DMS53 (cell line): ENCODE measurements at places on chromosomes 5 and 9.

GRCh38 chr5:170773024-170773985, 10.2 kb upstream of the GABRP start:
- no peak for DNase-seq

GRCh38 chr5:12016159-12016746, 112.0 kb upstream of the CTNND2 start:
- DNase-seq, result peak; percentile 89

DNA sequence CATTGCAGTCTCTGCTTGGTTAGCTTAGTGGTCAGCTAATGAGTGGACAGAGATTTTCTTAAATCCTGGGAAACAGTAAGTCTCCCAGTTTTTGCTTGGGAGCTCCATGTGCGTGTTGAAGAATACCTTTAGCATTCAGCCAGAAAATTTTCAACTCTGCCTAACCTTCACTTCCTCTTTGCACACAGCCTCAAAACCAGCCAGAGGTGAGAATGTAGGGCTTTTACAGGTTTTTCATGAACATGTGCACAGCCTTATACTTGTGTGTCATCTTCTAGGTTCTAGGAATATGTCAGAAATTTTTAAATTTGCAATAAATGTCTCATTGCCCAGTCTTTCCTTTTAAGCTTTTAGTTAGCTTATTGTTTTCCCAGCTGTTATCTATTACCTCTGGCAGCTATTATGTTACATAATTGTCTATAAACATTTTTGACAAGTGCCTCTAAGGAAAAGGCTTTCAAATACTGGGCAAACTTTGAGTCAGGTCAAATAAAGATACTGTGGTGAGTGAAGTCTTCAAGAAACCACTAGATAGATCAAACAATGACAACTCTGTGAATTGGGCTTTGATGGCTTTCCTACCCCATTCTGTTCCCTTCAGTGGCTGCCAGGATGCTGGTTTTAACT, 12.7 kb downstream of the ADGRV1 start:
- peak; percentile 42 for DNase-seq

DNA sequence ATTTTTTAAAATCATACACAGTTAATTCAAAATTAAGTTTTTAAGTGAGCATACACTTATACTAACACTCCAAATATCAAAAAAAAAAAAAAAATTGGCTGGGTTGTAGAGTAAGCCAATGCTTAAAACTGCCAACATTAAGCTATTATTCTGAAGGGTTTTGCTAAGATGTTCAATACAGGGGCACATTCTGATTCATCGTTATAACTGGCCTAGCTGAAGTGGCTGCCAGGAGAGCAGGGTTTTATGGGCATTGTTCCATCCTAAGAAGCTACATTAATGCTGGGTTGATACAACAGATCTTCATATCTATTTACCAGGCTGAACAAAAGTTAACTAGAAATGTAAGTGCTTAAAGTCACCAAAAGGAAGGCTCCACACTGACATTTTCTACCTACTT, 13.4 kb downstream of the ELAVL2 start:
- no peak for DNase-seq

DNA sequence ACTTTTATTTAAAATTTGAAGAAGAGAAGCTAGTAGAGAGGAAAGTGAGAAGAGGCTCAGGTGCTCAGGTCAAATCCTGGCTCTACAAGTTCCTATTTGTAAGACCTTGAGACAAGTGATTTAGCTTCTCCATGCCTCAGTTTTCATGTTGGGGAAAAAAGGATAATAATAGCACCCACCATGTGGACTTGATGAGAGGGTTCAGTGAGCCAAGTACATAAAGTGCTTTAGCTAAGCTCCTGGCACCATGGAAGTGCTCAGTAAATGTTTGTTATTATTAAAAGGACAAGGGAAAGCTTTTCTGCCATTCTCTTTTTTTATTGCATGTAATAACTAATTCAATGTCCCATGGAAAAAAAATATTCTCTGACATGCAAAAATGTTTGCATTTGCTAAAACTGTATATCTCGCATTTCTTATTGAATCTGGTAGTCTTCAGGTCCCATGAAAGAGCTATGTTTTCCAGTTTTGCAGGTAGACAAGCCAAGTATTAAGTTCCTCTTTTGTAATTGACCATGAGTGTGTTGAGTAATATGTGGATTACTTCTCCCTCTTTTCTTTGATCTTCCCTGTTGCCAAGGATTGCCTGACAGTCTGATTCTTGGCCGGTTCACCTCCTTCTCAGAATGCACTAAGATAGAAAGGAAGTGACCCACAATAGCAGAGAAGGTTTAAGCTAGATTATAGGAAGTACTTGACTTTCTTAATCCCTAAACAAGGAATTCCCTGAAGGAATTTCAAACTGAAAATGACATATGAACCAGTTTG, 45.6 kb upstream of the TRIM32 start:
- DNase-seq, result peak; percentile 22

GRCh38 chr5:100760688-100761087, 142.4 kb downstream of the ST8SIA4 start:
- DNase-seq, result no peak

DNA sequence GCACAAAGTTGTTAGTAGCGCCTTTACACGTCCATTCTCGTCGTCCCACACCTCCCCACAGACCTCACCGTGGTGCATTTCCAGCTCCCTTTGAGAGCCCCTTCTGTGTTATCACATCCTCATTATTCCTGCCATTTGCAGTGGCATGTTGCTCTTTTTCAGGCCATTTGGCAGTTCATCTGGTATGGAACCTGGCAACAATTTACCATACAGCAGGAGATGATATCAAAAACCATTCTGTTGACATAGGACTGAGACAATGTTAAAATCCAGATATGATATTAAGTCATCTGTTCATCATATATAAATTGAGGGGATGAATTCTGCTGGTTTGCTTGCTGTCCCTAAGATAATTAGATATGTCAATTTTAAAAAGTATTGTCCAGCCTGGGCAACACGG, 83.0 kb downstream of the TMEM174 start:
- DNase-seq, result no peak

DNA sequence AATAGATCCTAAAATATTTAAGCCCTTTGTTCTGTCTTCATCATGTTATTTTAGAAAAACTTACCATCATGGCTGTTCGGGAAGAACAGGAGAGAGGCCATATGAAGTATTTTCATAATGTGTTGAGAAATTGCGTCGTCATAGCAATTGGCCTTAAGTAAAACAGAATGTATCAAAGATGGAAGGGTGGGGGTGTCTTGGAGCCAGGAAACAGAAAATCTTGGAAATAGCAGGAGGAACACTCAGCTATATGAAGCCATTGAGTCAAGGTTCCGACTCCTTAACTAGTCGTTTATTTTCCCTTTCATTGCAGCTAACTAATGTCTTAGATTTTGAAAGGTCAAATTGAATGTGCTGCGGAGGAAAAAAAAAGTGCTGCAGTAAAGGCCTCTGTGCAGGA, 1.3 kb downstream of the SPTAN1 start:
- peak; percentile 17 for DNase-seq

DNA sequence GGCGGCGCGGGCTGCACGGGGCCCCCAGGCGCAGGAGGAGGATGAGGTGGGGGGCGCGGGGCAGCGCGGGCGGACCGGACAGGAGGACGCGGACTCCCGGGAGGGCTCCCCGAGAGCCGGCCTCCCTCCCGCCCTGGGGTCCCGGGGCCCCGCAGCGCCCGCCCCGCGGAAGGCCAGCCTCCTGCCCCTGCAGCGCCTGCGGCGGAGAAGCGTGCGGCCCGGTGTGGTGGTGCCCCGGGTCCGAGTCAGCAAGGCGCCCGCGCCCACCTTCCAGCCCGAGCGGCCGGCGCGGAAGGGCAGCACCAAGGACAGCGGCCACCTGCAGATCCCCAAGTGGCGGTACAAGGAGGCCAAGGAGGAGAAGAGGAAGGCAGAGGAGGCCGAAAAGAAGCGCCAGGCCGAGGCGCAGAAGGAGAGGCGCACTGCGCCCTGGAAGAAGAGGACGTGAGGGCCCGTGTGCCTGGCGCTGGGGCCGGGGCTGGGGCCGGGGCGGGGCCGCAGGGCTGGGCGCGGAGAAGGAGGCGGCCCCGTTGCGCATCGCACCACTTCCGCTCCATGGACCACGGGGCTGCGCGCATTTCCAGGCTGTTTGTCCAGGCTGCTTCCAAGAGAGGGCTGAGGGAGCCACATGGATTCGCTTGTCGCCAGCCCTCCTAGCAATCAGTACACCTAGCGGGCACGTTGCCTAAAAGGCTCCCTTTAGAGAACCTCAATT, 86.0 kb downstream of the ANKRD33B start:
- DNase-seq, result peak; percentile 64

DNA sequence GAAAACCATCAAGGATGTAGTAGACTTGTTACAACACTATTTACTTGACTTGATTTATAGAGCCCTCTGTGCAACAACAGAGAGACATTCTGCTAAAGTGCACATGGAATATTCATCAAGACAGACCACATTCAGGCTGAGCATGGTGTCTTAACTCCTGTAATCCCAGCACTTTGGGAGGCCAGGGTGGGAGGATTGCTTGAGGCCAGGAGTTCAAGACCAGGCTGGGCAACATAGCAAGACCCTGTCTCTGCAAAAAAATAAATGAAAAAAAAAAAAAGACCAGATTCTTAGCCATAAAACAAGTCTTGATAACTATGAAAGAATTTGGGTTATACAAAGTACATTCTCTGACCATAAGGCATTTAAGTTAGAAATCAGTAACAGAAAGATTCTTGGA, 25.3 kb downstream of the DENND4C start:
- DNase-seq, result no peak

- peak; percentile 42 for DNase-seq
Measured at GRCh38 chr9:33942471-33943083, 106.1 kb downstream of the UBAP2 start.

GRCh38 chr9:122207096-122207495, 21.7 kb downstream of the LHX6 start:
- DNase-seq, result no peak

GRCh38 chr9:135883410-135884089, 23.8 kb downstream of the CAMSAP1 start:
- DNase-seq, result no peak

GRCh38 chr9:137685035-137685740, 66.4 kb downstream of the EHMT1 start:
- no peak for DNase-seq

DNA sequence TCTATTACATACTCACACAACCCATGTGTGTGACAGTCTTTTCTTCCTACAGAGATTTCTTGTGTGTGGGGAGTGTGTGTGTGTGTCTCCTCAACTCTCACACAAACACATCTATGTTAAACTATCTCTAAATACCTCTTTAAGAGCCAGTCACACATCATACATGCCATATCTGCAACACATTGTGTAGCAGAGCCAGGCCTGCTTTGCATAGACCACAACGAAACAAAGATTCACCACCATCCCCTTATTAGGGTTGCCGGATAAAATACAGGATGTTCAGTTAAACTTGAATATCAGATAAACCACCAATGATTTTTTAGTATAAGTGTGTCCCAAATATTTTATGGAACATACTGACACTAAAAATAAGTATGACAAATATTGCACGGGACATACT, 2.3 kb downstream of the FAM170A start:
- DNase-seq, result no peak

GRCh38 chr9:135437259-135437658, 42.3 kb upstream of the PPP1R26 start:
- DNase-seq, result no peak

DNA sequence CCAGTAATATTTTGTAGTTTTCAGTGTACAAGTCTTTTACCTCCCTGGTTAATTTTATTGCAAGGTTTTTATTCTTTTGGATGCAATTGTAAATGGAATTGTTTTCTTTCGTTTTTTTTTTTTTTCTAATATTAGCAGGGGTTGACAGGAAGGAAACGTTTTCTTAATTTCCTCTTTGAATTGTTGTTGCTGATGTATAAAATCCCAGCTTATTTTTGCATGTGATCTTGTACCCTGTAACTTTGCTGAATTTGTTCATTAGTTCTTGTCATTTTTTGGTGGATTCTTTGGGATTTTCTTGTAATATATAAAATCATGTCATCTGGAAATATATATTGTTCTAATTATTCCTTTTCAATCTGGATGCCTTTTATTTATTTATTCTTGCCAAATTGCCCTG, 65.0 kb upstream of the ANKH start:
- no peak for DNase-seq

DNA sequence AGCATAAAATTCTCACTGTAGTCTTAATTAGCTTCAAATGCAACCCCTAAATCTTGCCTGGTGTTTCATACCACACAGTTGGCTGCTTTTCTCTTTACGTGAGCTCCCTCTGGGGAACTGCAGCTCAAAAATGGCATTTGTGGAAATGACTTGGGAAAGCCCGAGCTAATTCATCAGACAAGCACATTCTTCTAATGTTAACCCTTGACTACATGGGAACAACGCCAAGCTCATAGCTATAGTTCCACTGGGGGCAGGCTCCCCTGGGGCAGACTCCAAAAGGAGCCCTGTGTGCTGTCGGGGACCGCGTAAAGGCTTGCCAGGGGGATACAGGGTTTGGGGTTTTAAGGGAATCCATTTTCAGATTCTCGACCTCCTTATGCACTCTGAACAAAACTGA, 301.4 kb upstream of the DAP start:
- DNase-seq, result no peak

DNA sequence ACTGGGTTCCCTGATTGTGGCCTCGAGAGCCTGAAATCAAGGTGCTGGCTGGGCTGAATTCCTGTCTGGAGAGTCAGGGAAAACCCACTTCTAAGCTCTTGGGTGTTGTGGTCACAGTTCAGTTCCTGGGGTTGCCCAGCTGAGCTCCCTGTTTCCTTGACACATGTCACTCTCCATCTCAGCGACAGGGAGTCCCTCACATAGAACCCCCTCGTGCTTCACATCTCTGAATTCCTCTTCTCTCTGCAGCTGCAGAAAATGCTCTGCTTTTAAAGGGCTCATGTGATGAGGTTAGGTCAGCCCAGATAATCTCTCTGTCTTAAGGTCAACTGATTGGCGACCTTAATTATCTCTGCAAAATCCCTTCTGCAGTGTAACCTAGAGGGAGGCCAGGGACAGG, 53.5 kb upstream of the NFIL3 start:
- DNase-seq, result no peak

DNA sequence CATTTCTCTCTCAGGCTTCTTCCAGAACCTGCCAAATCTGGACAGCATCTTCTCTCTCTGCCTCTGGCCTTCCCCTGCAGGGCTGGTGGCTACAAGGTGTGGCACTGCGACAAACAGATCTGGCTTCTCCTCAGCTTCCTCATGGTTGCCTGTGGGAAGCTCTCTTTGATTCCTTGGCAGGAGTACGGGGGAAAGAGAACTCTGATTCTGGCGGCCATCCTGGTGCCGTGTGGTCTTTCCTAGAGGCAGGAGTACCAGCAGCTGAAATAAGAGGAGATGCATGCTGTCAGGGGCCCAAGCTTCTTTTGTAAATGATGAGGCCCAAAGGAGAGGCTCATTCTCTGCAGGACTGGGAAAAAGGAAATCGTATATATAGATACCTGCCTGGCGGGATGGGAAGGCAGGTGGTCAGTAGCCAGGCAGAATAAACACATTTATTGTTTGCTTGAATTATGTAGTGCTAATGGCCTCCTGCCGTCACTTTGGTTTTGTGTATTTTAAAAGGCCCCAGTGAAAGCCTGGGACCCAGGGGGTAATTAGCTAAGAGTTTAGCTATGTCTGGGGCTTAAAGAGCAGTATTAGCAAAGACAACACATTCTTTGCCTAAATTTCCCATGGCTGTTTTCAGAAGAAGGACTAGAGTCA, at the start of gene CER1:
Gene CER1, minus strand, starts transcription at position 343 of the 645 bp plus-strand sequence. Its CDS starts 61 bp downstream, at position 282.
- DNase-seq, result peak; percentile 10
